ENCODE measurements at places on chromosomes 5 and 9. TPM values are rescaled to one million over a fixed set of nuclear protein-coding genes. Genes with fewer than 3 reads are reported as not detected.

Gene TLR4
- total RNA-seq: 2.6 TPM

Gene DRD1
- total RNA-seq: 2.6 TPM

- peak; percentile 21 for DNase-seq
Observed at GRCh38 chr5:79181419-79182022, 54.4 kb upstream of the JMY start.

DNA sequence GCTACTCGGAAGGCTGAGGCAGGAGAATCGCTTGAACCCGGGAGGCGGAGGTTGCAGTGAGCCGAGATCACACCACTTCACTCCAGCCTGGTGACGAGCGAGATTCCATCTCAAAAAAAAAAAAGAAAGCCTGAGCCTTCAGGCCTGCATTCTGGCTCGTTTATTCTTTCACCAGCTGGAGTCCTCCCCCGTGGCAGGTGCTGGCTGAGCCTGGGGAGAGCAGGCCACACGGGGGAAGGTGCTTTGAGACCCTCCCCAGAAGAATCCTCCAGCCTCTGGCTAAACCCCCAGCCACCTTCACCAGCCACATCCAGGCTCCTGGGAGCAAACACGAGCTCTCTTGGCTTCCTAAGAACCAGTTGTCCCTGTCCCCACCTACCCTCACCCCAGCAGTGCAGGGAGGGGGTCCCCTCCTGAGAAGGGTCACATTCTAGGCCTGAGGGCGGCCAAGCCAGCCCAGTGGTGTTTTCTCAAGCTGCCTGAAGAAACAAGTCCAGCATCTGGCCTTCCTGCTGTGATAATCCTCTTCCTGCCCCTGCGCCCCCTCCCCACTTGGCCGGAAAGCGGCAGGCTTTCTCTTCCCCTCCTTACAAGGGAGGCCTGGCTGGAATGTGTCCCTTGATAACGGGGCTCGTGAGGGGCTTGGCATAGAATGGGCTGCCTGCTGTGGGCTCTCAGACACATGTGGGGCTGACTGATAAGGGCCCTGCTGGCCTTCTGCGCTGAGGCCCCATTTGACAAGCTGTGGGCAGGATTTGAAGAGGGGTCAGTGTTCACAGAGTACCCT, 41.5 kb downstream of the PLPP7 start:
- DNase-seq: no peak

DNA sequence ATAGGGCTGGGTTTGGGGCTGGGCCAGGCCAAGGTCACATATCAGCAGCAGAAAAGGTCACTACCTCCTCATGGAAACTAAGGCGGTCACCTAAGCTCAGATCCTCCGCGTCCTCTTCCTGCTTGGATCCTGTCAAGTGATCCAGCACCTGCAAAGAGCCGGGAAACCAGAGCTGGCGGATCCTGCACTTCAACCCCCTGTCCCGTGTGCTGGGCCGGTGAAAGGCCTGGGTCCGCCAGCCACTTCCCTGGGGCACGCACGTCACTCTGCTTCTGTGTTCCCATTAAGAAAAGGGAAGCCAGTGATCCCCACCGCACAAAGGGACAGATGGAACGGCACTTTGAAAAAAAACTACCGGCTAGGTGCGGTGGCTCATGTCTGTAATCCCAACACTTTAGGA, 61.3 kb upstream of the STXBP1 start:
- DNase-seq: no peak

DNA sequence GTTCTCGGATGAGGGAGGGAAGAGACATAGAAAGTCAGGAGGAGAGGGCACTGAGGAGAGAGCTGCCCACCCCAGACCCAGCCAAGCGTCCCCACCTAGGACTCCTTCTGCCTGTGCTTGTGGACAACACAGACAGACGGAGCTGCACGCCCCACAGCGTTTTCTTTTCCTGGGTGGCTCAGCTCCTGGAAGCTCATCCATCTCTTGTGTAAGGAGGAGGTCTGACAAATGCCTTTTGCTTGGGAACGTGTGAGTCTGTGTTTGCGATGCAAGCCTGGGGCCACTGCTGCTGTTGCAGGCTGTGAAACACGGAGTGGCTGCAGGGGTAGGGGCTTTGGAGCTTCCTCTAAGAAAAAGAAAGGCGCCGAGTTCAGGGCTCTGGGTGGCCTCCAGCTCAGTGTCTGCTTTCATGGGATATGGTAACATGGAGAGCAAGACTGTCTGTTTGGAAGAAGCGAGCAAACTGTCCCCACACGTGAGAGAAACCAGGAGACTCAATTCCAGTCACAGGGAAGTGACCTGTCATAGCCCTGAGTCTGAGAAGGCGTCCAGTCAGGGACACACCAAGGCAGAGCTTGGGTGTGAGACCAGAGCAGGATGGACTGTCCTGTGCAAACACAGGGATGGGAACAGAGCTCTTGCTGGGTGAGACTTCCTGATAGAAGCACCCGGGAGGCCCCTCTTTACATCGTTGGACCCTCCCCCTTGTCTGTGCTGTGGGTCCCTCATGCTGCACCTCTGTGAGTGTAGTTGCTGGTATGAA, 42.7 kb downstream of the GADD45G start:
- no peak for DNase-seq
